ENCODE measurements at places on chromosomes 5 and 9. TPM values are rescaled to one million over a fixed set of nuclear protein-coding genes. Genes with fewer than 3 reads are reported as not detected.

Gene CCL27
- polyA plus RNA-seq = 2.9 TPM

Gene PCDHGC5
- polyA plus RNA-seq = 0.51 TPM

Gene NUDT2
- 88.3 TPM for polyA plus RNA-seq

Gene CCDC171
- polyA plus RNA-seq = 9.1 TPM

Gene OTP
- not detected for polyA plus RNA-seq

Gene IFNA21
- polyA plus RNA-seq = not detected

Gene ZCCHC10
- 68.0 TPM for polyA plus RNA-seq

Gene LHX3
- polyA plus RNA-seq = not detected

Gene INSL4
- not detected for polyA plus RNA-seq

Gene OBP2B
- not detected for polyA plus RNA-seq

Gene TMED7
- polyA plus RNA-seq = 74.3 TPM

Gene FAM78A
- 0.47 TPM for polyA plus RNA-seq

Gene PPP3R2
- polyA plus RNA-seq = not detected

Gene FGF10
- polyA plus RNA-seq = not detected

Gene C9orf50
- polyA plus RNA-seq = not detected

Gene ERCC8
- polyA plus RNA-seq = 48.0 TPM

Gene GZMA
- polyA plus RNA-seq = not detected

Gene SPATA31A3
- not detected for polyA plus RNA-seq

Gene STING1
- polyA plus RNA-seq = 0.12 TPM

Gene TOPORS
- 18.0 TPM for polyA plus RNA-seq

Gene ROPN1L
- 4.3 TPM for polyA plus RNA-seq

Gene CXCL14
- polyA plus RNA-seq = 1.1 TPM

Gene PTPRD
- 153 TPM for polyA plus RNA-seq

Gene EQTN
- not detected for polyA plus RNA-seq

Gene SLC6A18
- not detected for polyA plus RNA-seq

Gene HIGD2A
- polyA plus RNA-seq = 81.3 TPM

Gene AFAP1L1
- polyA plus RNA-seq = not detected

Gene LTC4S
- polyA plus RNA-seq = 5.9 TPM

Gene BRD9
- 51.3 TPM for polyA plus RNA-seq

Gene NR2F1
- 2.3 TPM for polyA plus RNA-seq

Data from neural cell (in vitro differentiated cells).